ENCODE measurements at places on chromosomes 7 and 10. TPM values are rescaled to one million over a fixed set of nuclear protein-coding genes. Genes with fewer than 3 reads are reported as not detected.

PDGFA gene
- 14.1 TPM for polyA plus RNA-seq

- H3K27me3 ChIP-seq = no peaks in the 10 kb centered on the region
- peak overlapping the region; percentile 38 for H3K27ac ChIP-seq
- no peak for DNase-seq
- H3K36me3 ChIP-seq = no peaks in the 10 kb centered on the region
- no peak overlapping the region for H3K4me3 ChIP-seq
Measured at GRCh38 chr7:112130729-112131410, 75.3 kb downstream of the DOCK4 start.

GNAT3 gene
- polyA plus RNA-seq = not detected

DNA sequence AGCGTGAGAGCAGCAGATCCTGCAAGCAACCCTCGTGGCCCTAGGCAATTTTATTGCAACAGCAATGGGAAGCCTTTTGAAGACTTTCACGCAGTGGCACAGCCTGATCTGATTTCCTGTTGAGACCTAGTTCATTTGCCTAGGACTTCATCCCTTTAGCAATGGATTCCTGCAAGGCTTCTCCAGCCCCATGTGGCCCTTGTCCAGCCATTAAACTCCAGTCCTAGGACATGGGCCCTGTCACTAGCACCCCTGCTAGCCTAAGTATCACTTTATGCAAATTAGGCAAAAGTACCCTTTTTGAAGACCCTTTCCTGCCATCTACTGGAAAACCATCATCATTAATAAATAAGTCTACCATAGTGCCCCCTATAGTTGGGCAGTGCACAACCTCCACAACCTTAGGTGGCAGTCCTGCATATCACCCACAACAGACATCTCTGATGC, 379.4 kb downstream of the GALNT17 start:
- H3K27ac ChIP-seq = no peak overlapping the region
- H3K4me1 ChIP-seq = no peaks in the 10 kb centered on the region
- H3K27me3 ChIP-seq = no peaks in the 10 kb centered on the region
- DNase-seq = no peak

GRCh38 chr7:101743995-101744360, 73.4 kb upstream of the CUX1 start:
- no peaks in the 10 kb centered on the region for H3K36me3 ChIP-seq
- H3K27ac ChIP-seq = no peak overlapping the region
- DNase-seq = no peak
- H3K4me1 ChIP-seq = no peaks in the 10 kb centered on the region
- no peaks in the 10 kb centered on the region for H3K27me3 ChIP-seq

RAB19 gene
- 0.82 TPM for polyA plus RNA-seq

CLCN1 gene
- not detected for polyA plus RNA-seq

DNA sequence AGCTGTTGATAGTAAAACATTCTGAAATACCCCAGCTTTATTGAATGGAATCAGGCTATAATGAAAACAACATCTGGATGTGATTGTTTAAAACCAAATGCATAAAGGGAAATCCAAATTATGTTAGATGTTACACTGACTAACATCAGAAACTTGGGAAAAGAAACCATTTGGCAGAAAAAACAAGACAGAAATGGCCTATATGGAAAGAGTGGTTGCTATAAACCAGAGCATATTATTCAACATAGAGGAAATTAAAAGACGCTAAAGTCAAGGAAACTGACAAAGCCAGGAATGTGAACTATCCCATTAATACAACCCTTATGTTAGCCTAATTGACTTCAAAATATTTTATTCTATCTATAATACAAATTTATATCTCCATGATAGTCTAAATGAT, 53.0 kb upstream of the CABCOCO1 start:
- no peak overlapping the region for H3K4me3 ChIP-seq
- H3K27ac ChIP-seq = no peak overlapping the region
- no peak for DNase-seq
- H3K27me3 ChIP-seq = no peaks in the 10 kb centered on the region

NEUROG3 gene
- not detected for polyA plus RNA-seq

SORCS1 gene
- polyA plus RNA-seq = 2.4 TPM

DNA sequence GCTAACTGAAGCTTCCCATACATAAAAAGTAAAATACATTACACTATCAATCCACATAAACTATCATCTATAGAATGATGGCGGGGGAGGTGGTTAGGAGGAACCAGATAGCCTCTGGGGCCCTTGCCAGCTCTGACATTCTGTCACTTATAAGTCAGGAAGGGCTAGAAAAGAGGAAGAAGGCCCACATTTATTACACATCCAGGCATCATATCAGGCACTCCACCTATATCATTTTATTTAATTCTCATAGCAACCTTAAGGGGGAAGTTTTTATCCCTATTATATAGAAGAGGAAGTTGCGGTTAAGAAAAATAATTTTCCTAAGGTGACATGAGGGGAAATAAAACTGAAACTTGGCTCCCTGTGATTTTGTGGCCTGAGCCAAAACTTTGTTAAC, 29.9 kb downstream of the HEPACAM2 start:
- no peak overlapping the region for H3K27ac ChIP-seq
- no peaks in the 10 kb centered on the region for H3K27me3 ChIP-seq
- H3K36me3 ChIP-seq = no peaks in the 10 kb centered on the region
- DNase-seq = no peak

SLC16A9 gene
- polyA plus RNA-seq = 91.1 TPM

DNA sequence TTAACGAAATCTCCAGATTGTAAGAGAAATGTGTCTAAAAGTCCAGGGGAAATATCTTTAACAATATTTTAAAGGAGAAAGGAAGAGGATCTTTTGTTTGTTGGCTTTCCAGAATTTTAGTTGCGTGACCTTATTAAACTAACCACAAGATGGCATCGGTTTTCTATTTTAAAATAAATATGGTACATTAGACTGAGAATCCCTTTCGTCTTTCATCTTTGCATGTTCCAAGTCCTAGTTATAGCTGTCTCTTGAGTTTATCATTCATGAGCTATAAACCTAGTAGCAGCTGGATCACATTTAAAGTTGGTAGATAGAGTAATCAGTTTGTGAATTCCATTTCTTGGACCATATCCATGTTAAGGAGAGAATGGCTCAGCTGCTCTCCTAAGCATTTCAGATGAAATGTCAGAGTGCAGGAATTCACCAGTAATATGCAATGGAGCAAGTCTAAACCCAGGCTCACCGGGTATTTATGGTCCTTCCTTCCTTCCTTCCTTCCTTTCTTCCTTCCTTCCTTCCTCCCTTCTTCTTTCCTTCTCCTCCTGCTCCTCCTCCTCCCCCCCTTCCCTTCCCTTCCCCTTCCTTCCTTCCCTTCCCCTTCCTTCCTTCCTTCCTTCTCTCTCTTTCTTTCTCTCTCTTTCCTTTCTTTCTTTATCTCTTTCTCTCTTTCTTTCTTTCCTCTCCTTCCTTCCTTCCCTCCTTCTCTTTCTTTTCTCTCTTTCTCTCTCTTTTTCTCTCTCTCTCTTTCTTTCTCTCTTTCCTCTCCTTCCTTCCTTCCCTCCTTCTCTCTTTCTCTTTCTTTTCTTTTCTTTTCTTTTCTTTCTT, 57.8 kb upstream of the RAB18 start:
- no peak for DNase-seq
- no peaks in the 10 kb centered on the region for H3K4me1 ChIP-seq
- H3K27me3 ChIP-seq = no peaks in the 10 kb centered on the region
- H3K36me3 ChIP-seq = no peaks in the 10 kb centered on the region
- H3K4me3 ChIP-seq = no peak overlapping the region

CPED1 gene
- polyA plus RNA-seq = 2.9 TPM

GRCh38 chr7:77461246-77461645, 45.1 kb upstream of the GSAP start:
- no peak overlapping the region for H3K4me3 ChIP-seq
- H3K36me3 ChIP-seq = no peaks in the 10 kb centered on the region
- no peak overlapping the region for H3K27ac ChIP-seq
- no peak for DNase-seq

MSMB gene
- polyA plus RNA-seq = not detected

ADARB2 gene
- 1.3 TPM for polyA plus RNA-seq

DNA sequence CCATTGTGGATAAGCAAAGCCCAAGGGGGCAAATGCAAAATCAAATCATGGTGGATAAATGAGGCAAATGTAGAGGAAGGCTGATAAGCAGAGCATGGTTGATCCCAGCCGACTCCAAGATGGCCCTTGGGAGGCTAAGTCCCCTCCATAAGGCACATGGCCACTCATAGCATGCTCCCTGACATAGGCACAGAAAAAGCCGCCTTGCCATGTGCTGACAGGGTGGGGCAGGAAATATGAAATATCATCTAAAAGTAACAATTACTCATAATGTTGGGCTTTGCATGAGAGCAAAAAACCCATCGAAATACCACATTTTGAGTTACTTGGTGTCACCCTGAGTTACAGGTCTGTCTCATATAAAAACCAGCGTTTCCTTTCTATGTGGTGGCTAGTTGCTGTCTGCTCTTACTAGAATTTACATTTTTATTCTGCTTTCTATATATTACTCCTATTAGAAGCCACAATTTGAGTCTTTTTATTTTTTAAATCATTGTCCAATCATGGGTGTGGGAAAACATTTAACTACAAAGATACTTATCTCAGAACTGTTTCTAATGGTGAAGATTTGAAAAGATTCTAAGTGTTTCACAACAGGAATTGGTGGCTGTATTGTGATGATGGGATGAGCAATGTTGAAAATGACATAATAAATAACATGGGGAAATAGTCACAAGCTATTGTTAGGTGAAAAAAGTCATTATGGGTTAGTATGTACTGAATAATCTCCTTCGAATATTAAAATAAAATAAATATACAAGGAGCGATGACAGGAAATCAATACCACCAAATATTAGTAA, 102.7 kb downstream of the CUBN start:
- H3K4me3 ChIP-seq = no peak overlapping the region
- H3K4me1 ChIP-seq = no peaks in the 10 kb centered on the region
- H3K36me3 ChIP-seq = no peaks in the 10 kb centered on the region
- no peak for DNase-seq
- H3K27ac ChIP-seq = no peak overlapping the region

DNA sequence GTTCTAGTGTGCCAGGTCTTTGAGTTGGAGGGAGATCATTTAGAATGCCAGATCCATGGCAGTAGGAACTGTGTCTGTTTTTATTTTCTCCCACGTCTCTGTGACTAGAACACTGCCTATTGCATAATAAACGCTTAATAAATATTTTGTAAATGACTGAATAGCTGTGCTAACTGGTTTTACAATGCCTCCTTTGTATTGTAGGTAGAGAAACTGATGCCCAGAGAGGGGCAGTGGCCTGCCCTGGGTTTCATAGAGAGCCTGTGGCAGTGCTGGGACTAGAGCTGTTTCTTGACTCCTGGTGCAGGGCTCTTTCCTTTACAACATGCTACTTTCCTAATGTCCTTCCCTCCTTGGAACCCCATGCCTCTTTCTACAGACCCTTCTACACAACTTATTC, 2.5 kb downstream of the TAS2R5 start:
- no peaks in the 10 kb centered on the region for H3K27me3 ChIP-seq
- no peaks in the 10 kb centered on the region for H3K4me1 ChIP-seq
- H3K36me3 ChIP-seq = peaks cover 5% of the 10 kb centered on the region
- H3K27ac ChIP-seq = no peak overlapping the region

VGF gene
- polyA plus RNA-seq = 2.2 TPM

DOCK4 gene
- polyA plus RNA-seq = 3.2 TPM

DNA sequence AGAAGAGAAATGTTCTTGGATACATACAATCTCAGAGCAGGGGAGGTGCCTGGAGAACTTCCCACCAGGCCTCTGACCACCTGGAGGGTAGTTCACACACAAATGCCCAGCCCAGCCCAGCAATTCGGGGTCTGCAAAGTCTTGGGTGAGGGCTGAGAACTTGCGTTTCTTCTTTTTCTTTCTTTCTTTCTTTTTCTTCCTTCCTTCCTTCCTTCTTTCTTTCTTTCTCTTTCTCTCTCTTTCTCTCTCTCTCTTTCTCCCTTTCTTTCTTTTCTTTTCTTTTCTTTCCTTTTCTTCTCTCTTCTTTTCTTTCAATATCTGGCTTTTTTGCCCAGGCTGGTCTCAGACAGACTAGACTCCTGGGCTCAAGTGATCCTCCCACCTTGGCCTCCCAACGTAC, 22.4 kb downstream of the NPC1L1 start:
- H3K4me1 ChIP-seq = no peaks in the 10 kb centered on the region
- no peak overlapping the region for H3K27ac ChIP-seq
- H3K36me3 ChIP-seq = no peaks in the 10 kb centered on the region
- H3K27me3 ChIP-seq = no peaks in the 10 kb centered on the region

GRCh38 chr10:51034769-51035168, 39.5 kb upstream of the PRKG1 start:
- DNase-seq = no peak
- no peak overlapping the region for H3K4me3 ChIP-seq
- H3K4me1 ChIP-seq = no peaks in the 10 kb centered on the region
- H3K36me3 ChIP-seq = no peaks in the 10 kb centered on the region
- H3K27ac ChIP-seq = no peak overlapping the region
- H3K27me3 ChIP-seq = no peaks in the 10 kb centered on the region

DNA sequence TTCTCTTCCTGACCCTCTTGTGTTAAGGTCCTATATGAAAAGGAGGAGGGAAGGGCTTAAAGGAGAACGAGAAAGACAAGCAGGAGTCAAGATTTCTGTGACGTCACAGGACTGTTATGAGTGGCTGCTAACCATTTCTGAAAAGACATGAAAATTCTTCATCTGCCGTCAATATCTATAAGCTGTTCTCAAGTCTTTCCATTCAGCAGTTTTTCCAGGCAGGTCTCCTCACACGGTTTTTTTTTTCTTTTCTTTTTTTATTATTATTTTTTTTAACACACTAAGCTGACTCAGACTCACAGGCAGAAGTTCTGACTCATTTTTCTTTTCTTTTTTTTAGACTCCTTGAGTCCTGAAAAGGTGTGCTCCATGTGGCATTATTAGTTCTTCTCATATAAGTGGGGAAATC, 72.0 kb downstream of the DGKI start:
- H3K27ac ChIP-seq = no peak overlapping the region
- no peaks in the 10 kb centered on the region for H3K36me3 ChIP-seq
- H3K27me3 ChIP-seq = no peaks in the 10 kb centered on the region
- DNase-seq = no peak
- no peaks in the 10 kb centered on the region for H3K4me1 ChIP-seq

PALD1 gene
- 3.0 TPM for polyA plus RNA-seq

GRCh38 chr10:131738396-131738735, 162.4 kb upstream of the PPP2R2D start:
- H3K36me3 ChIP-seq = no peaks in the 10 kb centered on the region
- no peak overlapping the region for H3K27ac ChIP-seq
- DNase-seq = peak; percentile 34
- H3K4me3 ChIP-seq = no peak overlapping the region
- no peaks in the 10 kb centered on the region for H3K27me3 ChIP-seq

DNA sequence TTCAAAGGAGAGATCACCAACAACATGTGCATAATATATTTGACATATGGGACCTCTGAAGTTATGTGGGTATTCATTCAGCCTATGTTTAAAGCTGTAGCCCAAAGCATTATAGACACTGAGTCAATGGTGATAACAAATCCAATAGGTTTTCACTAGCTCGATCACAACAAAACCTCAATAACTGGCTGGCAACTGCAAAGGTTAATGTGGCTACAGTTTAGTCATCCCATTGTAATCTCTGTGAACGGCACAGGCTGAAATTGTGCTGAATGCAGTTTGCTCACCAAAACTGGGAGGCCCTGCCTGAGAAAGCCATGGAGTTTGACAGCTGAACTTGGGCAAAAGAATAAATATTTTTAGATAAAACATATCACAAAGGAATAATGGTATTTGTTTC, 152.4 kb upstream of the ADO start:
- H3K4me3 ChIP-seq = no peak overlapping the region
- no peak for DNase-seq
- H3K36me3 ChIP-seq = no peaks in the 10 kb centered on the region
- no peaks in the 10 kb centered on the region for H3K27me3 ChIP-seq
- H3K27ac ChIP-seq = no peak overlapping the region

GRCh38 chr10:38118072-38118807, 24.1 kb downstream of the ZNF37A start:
- peak overlapping the region; percentile 13 for H3K4me3 ChIP-seq
- peaks cover 18% of the 10 kb centered on the region for H3K36me3 ChIP-seq
- H3K27ac ChIP-seq = no peak overlapping the region
- DNase-seq = no peak

Measured in kidney (tissue), 22 donors.